ENCODE measurements at places on chromosomes 4 and X.
A peak's percentile ranks its signal among the peaks of the same experiment; 100 is the strongest.

DNA sequence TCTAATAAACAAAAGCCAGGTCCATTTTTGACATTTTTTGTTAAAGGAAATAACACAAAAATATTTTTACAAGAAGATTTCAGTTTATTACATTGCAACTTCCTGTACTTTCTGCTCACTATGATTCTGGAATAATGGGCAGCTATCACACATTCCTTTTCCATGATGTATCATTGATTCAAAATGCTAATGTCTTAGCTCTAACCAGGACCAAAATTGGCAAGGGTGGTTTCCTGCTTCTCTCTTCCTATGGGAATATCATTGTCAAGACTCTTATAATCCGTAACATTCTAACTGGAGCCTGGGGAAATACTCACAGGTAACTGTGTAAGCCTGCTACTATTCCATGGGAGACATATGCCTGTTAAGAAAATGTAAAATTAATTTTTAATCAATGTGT is 218.6 kb downstream of the DCAF12L2 start:
- no peak for DNase-seq

- DNase-seq = no peak
Observed at GRCh38 chrX:151871244-151871643, 41.4 kb upstream of the MAGEA4 start.

DNA sequence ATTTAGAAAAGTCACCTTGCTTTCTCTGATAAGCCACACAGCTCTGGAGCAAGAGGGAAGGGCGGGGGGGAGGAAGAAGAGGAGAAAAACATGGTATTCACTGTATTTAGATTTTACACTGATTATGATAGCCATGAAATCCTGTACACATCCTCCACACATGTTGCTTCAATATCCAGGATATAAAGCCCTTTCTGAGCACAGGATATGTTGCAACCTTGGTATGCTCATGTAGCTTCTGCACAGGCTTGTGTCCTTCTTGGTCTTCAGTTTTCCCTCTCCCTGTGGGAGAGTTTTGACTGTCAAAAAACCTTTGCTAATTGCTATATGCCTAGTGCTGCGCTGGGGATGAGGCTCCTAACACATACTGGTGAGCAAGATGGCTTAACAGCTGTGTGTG is 61.9 kb upstream of the DAPP1 start:
- DNase-seq = no peak

GRCh38 chr4:1345903-1346780 is 866 bp upstream of the UVSSA start:
- DNase-seq = peak; percentile 30

DNA sequence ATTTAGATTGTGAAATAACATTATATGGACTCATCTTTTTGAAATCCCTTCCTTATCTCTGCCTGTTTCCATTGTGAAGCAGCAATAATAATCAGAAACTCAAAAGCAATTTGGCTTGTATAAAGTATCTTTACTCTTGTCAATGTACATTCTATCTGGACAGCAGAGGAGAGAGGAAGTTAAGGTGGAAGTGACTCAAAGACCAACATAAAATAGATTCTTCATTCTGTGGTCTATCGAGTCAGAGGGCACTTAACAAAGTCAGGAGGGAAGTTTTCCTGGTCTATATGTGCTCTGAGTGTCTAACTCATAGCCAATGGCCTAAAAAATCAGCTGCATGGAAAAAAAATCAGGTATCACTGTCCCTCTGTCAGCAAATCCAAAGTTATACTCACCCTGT is 155.5 kb downstream of the EMCN start:
- DNase-seq = no peak

GRCh38 chrX:48606091-48606490 is 8.8 kb downstream of the WDR13 start:
- no peak for DNase-seq

GRCh38 chr4:158020176-158020575 is 152.6 kb downstream of the GASK1B start:
- no peak for DNase-seq

DNA sequence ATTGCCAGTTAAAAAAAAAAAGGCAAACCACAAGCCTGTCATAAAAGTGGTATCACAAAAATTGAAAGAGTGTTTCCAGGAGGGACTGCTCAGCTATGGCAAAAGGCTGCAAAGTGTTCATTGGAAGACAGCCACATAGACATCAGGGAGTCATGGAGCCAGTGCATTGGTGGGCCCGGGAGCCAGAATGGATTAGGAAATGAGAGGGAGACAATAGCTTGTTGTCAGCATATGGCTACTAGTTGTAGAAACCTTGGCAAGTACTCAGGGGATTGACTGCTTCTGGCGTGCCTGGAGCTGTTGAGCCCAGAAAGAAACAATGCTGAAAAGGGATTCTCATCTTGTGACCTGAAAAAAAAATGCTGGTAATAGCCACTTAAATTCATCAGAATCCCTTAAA is 5.0 kb downstream of the GAR1 start:
- DNase-seq = no peak

DNA sequence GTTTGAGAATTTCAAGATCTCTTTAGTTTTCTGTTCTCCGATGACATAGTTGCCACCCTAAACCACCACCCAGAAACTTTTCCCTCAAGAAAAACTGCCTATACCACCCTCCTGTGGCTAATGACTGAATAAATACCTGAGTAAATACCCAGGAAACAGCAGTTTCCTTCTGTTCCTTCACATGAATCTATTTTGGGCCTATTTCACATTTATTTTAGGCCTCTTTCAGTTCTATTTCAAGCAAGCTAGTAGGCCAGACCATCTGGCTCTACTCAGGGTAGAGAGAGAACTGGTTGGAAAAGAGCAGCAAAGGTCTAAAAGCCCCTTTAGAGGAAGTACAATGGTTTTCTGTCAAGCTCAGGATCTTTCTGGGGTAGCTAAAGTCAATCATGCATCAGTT is 23.4 kb downstream of the ARHGEF9 start:
- DNase-seq = no peak

DNA sequence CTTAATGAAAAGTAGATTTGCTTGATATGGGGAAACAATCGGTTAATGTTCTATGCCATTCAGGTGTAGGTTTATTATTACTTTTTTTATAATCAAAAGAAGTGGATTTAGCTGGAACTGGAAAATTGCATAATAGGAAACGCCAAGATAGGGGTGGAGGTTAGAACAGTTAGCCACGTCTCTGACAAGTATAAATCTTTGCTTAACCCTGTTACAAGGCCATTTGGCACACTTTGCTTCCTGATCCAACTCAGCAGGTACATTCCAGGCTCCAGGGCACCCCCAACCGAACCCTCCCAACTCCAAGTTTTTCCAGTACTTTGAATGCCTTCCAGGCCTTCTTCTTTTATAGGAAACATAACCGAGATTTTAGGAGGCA is 50.6 kb upstream of the ACSL4 start:
- no peak for DNase-seq

- DNase-seq = no peak
Observed at GRCh38 chrX:69919749-69920148, 130.0 kb downstream of the AWAT2 start.

GRCh38 chr4:7462509-7462971 is 27.8 kb upstream of the PSAPL1 start:
- peak; percentile 28 for DNase-seq

DNA sequence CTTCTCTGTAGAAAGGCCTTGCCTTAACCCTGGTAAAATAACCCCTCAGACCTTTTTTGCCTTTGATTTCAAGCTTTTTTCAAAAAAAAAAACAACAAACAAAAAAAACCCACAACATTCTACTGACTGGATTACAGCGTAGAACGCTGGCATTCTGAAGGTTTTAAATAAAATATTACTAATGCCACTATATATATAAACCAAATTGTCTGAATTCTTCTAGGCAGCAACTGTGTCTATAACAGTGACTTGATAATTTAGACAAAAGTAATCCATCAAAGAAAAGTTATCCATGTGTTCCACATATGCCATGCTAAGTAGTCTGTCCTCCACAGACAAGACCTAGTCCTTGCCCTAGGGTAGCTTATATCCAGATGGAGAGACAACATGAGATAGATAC is 33.6 kb upstream of the CXCL8 start:
- no peak for DNase-seq

DNA sequence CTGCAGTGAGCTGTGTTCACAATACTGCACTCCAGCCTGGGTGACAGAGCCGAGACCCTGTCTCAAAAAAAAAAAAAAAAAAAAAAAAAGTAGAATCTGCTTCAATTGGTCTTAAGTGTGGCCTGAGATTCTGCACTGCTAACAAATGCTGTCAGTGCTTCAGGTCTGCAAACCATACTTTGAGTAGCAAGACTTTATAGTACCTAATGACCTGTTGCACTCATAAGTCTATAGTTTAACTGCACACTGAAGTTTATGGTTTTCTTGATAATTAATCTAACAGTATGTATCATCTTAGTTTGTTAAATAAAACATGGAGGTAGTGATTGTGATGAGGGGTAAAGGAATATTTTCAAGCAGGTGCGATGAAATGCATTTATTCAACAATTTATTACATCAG is 135.6 kb downstream of the STAG2 start:
- no peak for DNase-seq

GRCh38 chr4:48339642-48340041 is 1.7 kb upstream of the SLAIN2 start:
- DNase-seq = no peak

DNA sequence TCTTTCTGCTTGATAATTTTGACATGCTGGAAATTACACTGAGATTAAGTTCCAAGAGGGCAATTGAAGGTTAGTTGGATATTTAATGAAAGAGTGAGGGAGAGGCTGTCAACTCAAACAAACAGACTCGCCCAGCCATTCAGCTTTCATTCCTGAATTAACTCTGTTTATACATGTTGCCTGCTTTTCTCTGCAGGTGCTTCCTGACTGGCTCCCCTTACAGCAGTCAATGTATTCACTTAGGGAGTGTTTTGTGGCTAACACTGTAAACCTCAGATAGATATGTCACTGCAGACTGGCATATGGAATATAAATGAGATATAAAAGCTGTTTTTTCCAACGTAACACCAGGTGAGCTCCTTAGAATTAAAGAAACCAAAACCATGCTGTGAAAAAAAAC is 28.7 kb downstream of the TMPRSS11A start:
- no peak for DNase-seq

DNA sequence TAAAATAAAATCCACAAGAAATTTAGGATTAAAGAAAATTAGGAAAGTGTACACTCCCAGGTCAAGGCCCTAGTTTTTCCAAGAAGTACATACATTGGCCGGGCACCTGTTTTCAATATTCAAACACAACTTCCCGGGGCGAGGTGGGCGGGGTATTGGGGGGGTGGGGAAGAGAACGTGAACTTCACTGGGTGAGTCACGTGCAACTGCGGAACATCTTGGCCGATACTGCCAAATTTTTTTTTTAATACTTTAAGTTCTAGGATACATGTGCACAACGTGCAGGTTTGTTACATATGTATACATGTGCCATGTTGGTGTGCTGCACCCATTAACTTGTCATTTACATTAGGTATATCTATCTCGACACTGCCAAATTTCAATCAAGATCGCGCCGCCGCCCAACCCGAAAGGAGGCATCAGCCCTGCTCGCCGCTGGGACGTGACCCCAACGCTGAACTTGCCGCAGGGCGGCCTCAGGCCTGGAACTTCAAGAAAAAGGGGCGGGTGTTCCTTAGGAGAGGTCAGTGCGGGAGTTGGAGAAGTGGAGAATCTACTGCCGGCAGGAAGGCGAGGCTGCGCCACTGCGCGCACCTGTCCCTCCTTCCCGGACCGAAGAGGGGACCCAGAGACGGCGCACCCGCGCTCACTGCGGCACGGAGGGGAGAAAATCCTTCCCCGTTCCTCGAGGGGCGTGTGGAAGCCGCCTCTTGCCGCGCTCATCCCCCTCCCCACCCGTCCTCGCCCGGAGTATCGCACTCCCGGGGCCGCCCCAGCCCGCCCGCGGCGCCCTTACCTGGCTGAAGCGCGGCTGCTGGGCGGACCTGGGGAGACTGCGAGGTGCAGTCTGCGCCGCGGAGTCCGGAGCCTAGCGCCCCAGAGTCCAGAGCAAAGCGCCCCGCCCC is at the start of gene TEC:
Gene TEC (minus strand): TSS at position 883 of the 905 bp plus-strand sequence. CDS start 41,224 bp downstream, outside the sequence.
- DNase-seq = peak; percentile 62

DNA sequence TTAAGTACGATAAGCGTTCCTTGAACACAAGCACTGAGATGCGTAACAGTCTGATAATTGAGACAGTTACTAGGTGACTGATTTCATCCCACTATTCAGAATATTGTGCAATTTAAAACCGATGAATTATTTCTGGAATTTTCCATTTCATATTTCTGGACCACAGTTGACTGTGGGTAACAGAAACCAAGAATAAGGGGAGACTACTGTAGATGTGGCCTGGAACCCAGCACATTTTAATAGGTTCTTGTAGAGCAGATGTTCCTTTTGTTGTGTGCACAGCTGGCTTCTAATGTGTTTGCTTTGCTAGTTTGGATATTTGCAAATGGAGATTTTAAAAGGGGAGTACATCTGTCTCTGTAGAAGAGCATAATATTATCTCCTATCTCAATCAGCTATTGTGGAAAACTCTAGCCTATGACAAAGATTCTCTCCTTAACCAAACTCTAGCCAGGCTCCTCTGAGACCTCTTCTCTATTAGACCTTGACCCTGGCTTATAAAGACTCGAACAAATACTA is 16.4 kb downstream of the NAAA start:
- DNase-seq = no peak

- no peak for DNase-seq
Observed at GRCh38 chr4:98573791-98574190, 84.6 kb downstream of the TSPAN5 start.

DNA sequence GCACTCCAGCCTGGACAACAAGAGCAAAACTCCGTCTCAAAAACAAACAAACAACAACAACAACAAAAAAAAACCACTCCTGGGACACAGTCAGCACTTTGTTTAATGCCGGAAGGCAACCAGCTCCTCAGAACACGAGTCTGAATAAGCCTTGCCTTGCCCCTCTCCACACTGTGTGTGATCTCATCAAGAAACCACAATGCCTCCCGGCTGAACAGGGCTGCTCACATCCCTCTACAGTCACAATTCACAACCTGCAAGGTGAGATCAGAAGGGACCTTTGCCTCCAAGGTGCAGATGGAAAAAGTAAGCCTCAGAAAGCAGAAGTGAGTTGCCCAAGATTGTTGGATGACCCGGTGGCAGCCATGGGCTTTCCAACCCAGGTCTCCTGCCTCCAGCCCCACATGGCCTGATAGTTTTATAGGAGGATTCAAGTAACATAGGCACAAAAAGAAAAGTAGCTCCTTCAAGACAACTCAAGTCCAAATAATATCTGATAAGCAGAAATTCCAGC is 80.8 kb downstream of the JAKMIP1 start:
- no peak for DNase-seq

DNA sequence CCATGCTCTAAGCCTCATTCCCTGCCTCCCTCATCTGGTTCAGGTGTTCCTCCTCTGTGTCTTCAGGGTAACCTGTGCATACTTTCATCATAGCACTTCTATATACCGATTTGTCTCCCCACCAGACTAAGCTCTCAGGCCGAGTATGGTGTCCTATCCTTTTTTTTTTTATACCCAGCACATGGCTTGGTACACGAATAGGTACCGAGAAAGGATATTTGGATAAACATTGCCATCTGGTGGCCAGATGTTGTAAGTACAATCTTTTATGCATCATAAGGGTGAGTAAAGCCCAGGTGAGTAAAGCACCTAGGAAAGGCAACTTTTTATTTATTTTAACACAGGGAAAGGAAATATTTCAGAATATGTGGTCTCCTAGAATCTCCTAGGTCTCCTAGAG is 68.4 kb downstream of the MID2 start:
- DNase-seq = no peak

All from T47D (cell line).